Left ventricle myocardium superior (tissue), 1 donor: ENCODE measurements at places on chromosomes 12 and 14. TPM values are rescaled to one million over a fixed set of nuclear protein-coding genes. Genes with fewer than 3 reads are reported as not detected.

- DNase-seq = no peak
Measured at GRCh38 chr12:4116251-4117111, 157.1 kb upstream of the CCND2 start.

Gene CISTR
- 2.4 TPM for total RNA-seq

- DNase-seq = no peak
Measured at GRCh38 chr14:86780876-86781510, 1212.0 kb downstream of the GALC start.

GRCh38 chr12:6632026-6632983, 3.5 kb downstream of the LPAR5 start:
- DNase-seq = no peak

DNA sequence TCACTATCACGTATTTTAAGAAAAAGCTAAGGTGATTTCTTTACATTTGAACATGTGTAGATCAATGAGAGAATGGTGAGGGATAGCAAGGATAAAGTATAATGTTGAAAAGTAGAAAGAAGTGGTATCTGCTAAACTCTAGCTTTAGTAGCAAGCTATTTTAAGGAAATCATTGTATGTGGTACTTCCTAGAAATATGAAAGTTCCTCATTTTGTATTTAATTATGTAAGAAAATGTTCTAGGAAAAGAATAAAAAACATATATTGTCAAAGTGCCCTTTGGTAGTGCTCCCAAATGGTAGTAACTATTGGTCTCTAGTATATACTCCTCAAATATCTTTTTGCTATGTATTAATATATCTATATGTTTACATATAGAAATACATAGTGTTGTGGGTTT, 35.7 kb downstream of the RAB21 start:
- no peak for DNase-seq

Gene TRIAP1
- 15.8 TPM for total RNA-seq

Gene GALNT9
- total RNA-seq = 1.6 TPM

GRCh38 chr12:117380083-117380482, 18.7 kb upstream of the NOS1 start:
- DNase-seq = no peak

DNA sequence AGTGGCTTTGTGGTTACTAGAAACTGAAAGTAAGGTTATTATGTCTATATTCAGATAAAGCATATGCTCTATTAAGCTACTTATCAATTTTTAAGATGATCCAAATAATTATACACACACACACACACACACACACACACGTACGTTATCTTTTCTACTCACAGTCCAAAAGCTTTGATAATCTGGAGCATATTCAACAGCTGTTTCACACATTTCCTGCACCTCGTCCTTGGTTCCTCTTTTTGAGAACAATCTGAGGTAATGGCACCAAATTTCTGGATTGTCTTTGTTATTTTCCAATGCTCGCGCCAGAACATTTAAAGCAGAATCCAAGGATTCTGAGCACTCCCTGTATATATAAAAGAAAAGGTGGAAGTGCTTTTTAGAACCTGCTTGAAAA, 37.5 kb downstream of the ZFC3H1 start:
- no peak for DNase-seq

DNA sequence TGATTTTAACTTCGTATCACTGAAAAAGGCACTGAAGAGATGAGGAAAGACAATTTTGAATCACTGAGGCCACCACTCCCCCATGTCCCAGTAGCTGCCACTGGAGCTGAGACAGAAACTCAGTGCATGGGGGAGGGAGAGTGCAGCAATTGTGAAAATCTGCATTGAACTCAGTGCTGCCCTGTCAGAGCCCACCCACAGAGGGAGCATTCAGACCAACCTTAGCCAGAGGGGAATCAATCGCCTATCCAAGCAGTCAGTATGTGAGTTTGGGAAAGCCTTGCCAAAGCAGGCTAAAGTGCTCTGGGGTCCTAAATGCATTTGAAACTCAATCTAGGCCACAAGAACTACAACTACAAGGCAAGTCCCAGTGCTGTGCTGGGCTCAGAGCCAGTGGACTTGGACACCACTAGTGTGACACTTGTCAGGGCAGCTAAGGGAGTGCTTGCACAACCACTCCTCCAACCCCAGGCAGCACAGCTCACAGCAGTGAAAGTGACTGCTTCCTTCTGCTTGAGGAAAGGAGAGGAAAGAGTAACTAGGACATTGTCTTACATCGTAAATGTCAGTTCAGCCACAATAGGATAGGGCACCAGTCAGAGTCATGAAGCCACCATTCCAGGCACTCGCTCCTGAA, 13.3 kb downstream of the RNASE3 start:
- no peak for DNase-seq

DNA sequence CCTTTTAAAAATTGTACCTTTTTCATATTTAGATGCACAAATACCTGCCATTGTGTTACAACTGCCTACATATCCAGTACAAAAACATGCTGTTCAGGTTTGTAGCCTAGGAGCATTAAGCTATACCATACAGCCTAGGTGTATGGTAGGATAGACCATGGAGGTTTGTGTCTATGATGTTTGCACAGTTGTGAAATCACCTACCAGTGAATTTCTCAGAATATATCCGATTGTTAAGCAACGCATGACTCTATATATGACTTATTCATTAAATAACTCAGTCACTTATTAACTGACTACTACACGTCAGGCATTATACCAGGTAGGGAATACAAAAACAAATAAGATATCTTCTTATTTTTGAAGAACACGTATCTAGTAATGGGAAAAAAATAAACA, 26.2 kb upstream of the ETNK1 start:
- no peak for DNase-seq

DNA sequence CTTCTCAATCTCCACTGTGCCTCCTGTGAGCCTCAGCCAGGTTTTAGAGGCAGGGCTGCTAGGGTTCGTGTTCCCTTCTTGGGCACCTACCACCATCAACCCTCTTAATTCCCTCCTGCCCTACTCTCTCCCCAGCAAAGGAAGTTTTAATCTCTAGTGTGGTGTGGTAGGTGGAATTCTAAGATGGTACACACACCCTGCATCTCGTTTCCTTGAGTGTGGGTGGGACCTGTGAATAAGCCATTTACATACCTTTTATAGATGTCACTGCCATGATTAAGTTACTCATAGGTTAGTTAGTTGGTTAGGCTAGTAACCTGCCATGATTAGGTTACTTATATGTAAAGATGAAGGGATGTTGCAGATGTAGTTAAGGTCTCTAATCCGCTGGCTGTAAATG, 114.8 kb upstream of the VRK1 start:
- DNase-seq = no peak

DNA sequence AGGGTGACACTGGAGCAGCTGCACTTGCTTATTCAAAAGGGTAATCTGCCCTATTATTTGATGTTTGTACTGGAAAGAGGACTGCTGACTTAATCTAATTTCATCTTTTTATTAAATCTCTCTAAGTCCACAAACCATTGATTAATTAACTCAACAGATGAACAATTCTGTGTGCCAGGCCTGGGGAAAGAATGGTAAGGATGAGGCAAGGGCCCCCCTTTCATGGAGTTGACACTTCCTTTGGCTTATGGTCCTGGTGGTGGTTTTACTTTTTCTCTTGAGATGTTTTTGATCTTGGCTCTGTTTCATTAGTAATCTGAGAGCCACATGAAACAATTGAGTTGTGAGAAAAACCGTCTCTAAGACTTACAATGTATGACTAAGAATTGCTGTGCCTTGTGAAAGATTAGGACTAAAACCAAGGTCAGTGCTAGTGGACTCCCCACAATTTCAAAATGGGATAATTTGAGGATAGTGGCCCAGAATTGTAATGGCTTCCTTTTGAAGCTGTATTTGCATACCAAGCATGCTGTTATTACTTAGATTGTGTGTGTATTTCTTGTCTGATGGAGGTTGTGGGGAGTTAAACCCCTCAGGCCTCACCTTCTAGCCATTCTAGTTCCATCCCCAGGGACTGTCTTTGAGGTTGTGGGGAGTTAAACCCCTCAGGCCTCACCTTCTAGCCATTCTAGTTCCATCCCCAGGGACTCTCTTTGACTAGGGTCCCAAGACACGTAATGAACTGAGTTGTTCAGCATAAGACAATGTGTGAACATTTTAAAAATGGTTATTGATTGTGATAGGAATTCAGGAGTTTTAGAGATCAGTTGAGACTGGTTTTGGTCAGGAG, 52.5 kb upstream of the EVL start:
- DNase-seq = no peak

GRCh38 chr12:106051853-106052531, 86.8 kb downstream of the NUAK1 start:
- DNase-seq = no peak

Gene KLHL28
- 13.0 TPM for total RNA-seq

Gene LGR5
- total RNA-seq = not detected

DNA sequence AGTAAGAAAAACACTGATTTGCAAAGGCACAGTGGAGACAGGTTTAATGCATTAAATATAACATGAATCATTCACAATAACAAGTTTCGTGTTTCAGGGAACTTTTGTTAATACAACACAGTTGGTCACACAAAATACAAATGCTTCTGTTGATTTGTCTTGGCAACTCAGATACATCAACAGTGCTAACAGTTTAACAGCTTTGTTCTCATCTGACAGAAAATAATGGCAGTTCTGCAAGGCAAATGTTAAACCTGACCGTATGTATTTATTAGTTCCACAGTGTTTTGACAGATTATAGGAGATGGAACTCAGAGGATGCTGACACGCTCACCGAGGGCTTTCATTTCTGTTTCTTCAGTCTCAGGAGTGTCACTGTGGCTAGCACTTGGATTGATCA, 350.7 kb downstream of the PRKD1 start:
- no peak for DNase-seq

DNA sequence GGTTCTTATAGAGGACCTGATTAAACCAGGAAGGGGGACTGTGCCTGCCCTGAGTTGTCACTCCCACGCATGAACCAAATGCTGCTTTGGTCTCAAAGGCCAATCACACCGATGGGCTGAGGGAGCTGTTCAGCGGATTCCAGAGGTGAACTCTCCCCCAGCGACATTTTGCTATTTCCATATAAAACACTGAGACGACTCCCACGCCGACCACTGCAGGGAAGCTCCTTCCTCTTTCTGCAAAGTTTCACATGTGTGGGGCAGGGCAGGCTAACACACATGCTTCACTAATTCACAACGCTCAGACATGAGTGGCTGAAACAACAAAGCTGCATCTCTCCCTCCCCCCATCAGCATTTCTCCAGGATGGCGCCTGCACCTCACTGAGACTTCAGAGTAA, 37.8 kb upstream of the TMEM132D start:
- DNase-seq = no peak

Gene EML5
- total RNA-seq = 0.25 TPM

GRCh38 chr12:124771462-124772288, 92.0 kb downstream of the SCARB1 start:
- peak; percentile 92 for DNase-seq

- no peak for DNase-seq
Measured at GRCh38 chr14:91229005-91229382, 15.5 kb downstream of the GPR68 start.

Gene KLRF1
- 0.55 TPM for total RNA-seq
